Spleen (tissue), 13 donors: ENCODE measurements at places on chromosomes 3 and 15. TPM values are rescaled to one million over a fixed set of nuclear protein-coding genes. Genes with fewer than 3 reads are reported as not detected.

DNA sequence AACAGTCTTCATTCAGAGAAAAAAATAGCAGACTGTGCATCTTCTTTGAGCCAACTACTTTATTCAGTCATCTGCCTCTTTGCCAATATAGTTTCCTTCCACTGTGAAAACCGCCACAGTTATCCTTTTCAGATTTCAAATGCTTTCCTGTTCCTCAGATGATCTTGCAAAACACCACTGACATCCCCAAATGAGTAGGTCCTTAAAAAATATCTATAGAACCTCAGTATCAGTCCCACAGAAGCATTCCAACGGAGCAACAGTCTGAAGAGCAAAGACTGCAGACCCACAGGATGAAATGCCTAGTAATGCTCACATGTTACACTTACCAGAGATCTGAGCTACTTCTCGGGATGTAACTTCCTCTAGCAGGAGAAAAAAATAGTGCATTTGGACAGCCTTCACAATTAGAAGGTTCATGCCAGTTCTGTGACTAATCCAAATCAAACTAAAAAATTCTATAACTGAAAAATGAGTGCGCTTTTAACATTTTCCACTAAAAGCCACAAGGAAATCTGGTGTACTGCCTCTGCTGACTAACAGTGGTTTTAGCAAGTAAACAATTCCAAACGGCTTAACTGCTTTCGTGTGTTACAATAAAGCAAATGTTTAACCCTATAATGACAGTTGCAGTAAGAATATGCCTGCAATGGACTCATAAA, at the start of gene ANKRD28:
Gene ANKRD28, minus strand, starts transcription at position 338 of the 662 bp plus-strand sequence. CDS start 1,458 bp downstream, outside the sequence.
- peak within 1 kb of the TSS; percentile 89 for H3K27ac ChIP-seq
- no peak for DNase-seq
- H3K27me3 ChIP-seq: no peaks in the 10 kb centered on the region
- H3K36me3 ChIP-seq: no peaks in the 10 kb centered on the region

Gene FAM3D
- not detected for total RNA-seq

Gene CCDC39
- total RNA-seq: not detected

DNA sequence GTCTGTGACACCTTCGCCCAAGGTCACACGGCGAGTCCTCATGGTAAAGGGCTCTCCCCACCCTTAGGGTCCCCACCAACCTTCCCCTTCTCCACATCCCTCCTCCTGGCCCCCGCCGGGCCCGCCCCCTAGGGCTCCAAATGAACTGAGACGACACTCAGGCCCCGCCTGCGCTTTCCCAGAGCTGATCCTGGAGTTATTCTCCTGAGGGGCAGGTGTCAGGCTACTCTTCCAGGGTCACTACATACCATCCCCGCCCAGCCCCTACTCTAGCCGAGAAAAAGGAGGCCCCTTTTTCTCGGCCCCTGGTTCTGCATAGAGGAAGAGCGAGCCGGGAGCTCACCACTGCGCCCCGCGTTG, 292 bp downstream of the USP4 start:
- peak overlapping the region; percentile 98 for H3K27ac ChIP-seq
- no peaks in the 10 kb centered on the region for H3K27me3 ChIP-seq
- peak overlapping the region; percentile 69 for H3K4me3 ChIP-seq
- peaks cover 90% of the 10 kb centered on the region for H3K4me1 ChIP-seq

GRCh38 chr15:82597815-82598214, 49.3 kb downstream of the CPEB1 start:
- H3K27ac ChIP-seq: no peak overlapping the region
- DNase-seq: no peak
- H3K4me3 ChIP-seq: no peak overlapping the region
- no peaks in the 10 kb centered on the region for H3K4me1 ChIP-seq
